ENCODE measurements at places on chromosomes 2 and 18.

GRCh38 chr18:62723666-62724281 lies 8.4 kb downstream of the PHLPP1 start:
- DNase-seq, result no peak

DNA sequence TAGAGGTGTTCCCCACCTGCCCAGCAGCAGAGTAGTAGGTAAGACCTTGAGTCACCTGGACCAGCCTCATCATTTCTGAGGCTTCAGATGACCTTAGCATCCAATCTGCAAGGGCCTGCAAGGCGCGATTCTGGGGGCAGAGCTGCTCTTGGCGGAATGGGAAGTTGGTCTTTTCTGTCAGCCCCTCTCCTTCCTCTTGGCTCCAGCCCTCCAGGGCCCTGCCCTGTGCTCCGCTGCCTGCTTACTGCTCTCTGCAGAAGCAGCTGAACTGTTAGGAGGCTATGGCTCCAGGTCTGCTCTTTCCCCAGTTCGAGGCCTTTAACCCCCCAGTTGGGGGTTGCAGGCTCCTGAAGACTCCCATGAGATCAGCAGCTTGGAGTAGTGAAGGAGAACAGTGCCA lies 96.1 kb upstream of the MCFD2 start:
- DNase-seq, result no peak

DNA sequence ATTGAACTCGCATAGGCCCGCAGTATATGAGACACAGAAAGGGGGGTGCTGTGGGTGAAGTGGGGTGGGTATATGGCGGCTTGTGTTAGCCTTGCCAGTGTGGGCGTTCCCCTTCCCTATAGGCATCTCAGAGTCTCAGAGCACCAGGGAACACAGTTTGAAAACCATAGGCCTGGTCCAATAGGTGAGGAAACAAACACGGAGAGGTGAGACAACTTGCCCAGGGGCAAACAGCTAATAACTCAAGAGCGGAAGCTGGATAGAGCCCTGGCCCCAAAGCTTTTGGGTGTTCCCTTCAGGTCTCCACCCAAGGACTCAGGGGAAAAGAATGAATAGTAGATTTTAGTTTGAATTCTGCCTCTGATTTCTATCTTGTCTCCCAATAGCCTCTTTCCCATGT lies 7.9 kb downstream of the LIPG start:
- DNase-seq, result no peak

- DNase-seq, result no peak
These were observed 16.3 kb downstream of the WDPCP start for GRCh38 chr2:63572001-63572400.

DNA sequence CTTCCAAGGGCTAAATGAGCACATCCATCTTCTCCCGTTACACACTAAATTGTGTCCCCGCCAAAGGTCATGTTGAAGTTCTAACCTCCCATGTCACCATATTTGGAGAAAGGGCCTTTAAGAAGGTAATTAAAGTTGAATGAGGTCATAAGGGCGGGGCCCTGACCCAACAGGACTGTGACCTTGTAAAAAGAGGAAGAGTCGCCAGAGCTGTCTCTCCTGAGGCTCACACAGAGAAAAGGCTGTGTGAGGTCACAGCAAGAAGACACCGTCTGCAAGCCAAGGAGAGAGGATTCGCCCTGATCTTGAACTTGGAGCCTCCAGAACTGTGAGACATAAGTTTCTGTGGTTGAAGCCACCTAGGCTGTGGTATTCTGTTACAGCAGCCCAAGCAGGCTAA lies 24.1 kb downstream of the TRABD2A start:
- no peak for DNase-seq

DNA sequence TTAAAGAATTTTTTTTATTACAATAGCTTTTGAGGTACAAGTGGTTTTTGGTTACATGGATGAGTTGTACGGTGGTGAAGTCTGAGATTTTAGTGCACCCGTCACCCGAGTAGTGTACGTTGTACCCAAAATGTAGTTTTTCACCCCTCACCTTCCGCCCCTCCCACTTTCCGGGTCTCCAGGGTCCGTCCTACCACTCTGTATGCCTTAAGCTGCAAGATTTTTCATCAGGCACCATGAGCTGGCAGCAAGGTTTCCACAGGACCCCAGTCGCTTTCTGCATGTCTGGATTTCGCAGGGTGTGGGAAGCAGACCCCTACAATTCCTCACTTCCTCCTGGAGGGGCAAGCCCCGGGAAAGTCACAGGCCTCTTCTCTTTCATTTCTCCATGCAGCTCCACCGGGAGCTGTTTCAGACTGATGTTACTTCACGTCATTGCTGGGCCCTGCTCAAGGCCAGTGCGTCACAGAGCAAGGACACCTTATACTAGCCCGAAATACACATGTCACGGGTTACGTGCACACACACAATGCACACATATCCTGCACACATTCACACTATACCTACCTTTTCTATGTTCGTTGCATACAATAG lies 179.1 kb downstream of the ZFP36L2 start:
- no peak for DNase-seq

- no peak for DNase-seq
These were observed 92.2 kb upstream of the PID1 start for GRCh38 chr2:229363185-229363814.

GRCh38 chr2:11768946-11769345 lies 22.5 kb downstream of the LPIN1 start:
- no peak for DNase-seq

Measured in stimulated activated CD8-positive, alpha-beta memory T cell treated with anti-CD3 and anti-CD28 coated beads, Interleukin-7, amount 100 ng/mL, for 1 hour (primary cell).